Left hindlimb (tissue), 1 donor: ENCODE measurements at places on chromosomes 11 and 22.

DNA sequence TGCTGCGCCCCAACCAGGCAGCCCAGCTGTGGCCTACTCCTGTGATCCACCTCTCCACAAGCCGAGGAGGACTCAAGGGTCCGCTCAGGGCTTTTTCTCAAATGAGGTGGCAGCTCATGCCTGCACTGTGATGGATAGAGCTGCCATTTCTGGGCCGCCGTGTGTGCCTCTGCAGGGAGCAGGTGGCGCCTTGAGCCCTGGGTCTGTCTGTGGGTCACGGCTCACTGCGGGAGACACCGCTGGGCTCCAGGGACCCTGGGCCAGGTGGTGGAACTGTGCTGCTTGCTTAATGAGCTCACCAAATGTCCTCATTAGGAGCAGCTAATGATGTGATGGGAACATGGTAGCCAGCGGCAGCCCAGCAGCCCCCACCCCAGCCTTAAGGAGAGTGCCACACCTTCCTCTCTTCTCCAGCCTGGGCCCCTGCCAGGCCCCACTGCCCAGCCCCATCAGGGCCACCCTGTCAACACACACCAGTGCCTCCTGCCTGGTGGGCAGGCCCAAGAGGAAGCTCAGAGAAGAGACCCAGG lies 50.8 kb downstream of the DHCR7 start:
- no peak for DNase-seq

GRCh38 chr11:567629-568292 lies 7.0 kb downstream of the RASSF7 start:
- peak; percentile 53 for DNase-seq

- no peak for DNase-seq
Observed at GRCh38 chr22:20852076-20852475, 6.5 kb downstream of the PI4KA start.

- peak; percentile 27 for DNase-seq
Observed at GRCh38 chr11:284105-285020, 4.6 kb upstream of the PGGHG start.

- DNase-seq = no peak
Observed at GRCh38 chr11:69947059-69947792, 128.0 kb upstream of the FGF3 start.

DNA sequence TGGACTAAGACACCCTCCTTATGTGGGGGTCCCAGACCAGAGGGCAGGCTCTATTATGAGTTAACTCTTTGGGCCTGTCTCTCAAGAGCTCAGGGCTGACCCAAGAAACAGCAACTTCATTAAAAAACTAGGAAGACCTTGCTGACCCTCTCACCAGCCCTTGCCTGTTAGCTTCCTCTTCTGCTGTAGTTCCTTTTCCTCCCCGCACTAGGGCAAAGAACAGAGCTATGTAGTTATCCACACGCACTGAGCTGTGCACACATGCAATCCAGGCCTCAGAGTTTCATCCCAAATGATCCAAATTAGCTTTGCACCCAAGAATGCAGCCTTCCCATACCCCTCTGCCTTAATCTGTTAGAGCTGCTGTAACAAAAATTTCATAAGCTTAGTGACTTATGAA lies 539.6 kb upstream of the CADM1 start:
- DNase-seq = no peak

DNA sequence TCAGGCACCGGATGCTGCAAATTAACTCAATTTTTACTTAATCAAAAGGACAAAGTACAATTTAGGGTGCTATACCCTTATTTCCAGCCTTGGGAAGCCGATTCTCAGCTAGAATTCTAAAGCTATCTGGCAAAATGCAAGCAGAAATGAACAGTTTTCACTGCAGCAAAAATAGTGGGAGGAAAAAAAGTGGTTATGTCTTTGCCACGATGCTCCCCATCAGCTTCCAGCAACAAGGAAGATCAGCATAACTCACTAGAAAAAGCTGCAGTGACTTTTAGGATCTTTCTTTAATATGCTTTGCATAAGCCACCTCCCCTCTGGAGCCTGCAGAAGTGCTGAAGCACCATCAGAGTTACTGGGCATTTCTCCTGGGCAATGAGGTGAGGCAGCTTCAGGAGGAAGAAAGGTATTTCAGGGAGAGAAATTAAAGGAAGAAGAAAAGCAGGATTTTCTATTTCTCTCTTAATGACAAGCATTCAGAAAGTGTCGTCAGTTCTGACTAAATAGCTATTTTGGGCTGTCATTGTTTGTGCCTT lies 702.9 kb downstream of the DLG2 start:
- DNase-seq = no peak

GRCh38 chr11:119584193-119585042 lies 144.6 kb downstream of the NECTIN1 start:
- DNase-seq = peak; percentile 65

- DNase-seq = no peak
Observed at GRCh38 chr11:22190827-22191463, 1.9 kb upstream of the ANO5 start.

DNA sequence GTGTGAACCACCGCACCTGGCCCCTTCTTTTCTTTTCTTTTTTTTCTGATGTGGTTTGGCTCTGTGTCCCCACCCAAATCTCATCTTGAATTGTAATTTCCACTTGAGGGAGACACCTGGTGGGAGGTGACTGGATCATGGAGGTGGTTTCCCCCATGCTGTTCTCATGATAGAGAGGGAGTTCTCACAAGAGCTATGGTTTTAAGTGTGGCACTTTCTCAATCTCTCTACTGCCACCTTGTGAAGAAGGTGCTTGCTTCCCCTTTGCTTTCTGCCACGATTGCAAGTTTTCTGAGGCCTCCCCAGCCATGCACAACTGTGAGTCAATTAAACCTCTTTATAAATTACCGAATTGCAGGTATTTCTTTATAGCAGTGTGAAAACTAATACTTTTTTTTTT lies 4.9 kb upstream of the TCN2 start:
- DNase-seq = no peak

- DNase-seq = no peak
Observed at GRCh38 chr11:125092669-125093068, 18.8 kb downstream of the TMEM218 start.

DNA sequence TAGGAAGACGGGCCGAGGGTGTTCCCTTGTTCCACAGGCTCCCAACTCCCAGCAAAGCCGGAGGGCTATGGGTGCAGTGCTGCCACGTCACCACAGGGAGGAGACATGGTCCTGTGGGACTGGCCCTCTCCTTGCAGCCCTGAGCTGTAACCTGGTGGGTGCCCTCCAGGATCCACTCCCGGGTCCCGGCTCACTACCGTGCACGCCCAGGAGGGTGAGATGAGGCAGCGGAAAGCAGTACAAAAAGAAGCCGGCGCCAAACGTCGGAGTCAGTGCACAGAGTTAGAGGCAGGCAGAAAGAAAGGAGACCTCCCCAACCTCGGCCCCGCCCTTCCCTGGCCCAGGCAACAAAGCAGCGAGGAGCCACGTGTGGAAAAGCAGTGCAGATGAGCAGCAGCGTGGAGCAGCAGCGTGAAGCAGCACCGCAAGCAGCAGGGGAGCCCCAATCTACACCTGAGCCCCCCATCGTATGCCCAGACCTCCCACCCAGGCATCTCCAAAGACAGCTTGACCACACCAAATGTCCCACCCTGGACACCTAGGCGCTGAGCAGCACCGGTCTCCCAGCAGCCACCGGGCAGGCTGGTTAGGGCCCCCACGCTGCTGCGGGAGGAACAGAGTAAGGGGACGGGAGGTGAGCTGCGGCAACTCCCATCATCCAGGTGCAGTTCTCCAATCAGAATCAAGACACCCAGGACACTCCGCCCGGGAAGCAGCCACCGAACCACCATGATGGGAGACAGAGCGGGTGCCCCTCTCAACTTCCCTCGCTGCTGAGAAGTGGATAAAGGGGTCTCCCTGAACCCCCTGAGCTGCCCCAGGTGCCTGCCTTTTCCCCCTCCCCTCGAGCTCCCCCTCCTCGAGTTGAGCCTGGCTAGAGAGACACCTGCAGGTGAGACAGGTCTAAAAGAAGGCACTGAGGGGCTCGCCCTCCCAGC lies 28.8 kb downstream of the IGSF9B start:
- DNase-seq = no peak

DNA sequence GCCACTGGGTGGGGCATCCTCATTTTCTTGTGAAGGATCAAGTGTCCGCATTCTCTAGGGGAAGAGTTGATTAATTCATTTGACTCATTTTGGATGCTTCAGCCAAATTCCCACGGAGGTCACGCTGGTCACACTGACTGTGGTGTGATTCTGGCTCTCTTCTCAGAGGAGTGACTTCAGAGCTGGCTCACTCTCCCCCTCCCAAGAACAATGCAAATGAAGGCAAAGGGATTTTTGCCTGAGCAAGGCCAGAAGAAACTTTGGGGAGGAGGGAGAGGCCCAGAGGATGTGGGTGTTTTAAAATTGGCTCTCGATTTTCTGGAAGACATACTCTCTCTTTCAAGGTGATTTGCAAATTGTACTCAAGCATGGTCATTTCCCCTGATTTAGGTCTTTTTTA lies 51.1 kb upstream of the LMO2 start:
- no peak for DNase-seq

DNA sequence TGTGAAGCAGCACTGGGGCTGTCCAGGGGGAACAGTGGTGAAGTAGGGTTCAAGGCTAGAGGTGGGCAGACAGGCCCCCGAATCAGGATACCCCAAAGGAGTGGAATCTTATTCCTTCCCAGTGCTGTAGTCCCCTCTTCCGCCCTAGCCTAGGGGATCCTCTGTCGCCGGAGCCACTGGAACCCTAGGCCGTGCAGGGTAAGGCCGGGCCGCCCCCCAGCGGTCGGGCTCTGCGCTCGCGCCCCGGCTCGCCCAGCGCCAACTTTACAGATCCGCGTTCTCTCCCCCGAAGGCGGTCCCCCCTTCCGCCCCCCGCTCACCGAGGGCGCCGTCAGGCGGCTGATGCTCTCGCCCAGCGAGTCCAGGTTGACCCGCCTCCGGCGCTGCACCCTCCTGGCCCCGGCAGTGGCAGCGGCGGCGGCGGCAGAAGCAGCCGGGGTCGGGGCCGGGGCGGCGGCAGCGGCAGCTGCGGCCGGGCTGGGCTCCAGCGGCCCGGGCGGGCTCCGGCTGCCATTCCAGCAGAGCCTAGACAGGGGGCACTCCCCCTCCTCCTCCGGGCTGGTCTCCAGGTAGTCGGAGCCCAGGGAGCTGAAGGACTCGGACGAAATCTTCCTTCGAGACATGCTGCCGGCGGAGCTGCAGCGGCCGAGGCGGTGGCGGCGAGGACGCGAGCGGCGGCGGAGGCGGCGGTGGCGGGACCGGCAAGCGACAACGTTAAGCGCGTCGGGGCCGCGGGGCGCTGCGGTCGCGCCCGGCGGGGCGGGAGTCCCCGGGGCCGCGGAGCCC lies 650 bp downstream of the GUCY1A2 start:
- peak; percentile 75 for DNase-seq

DNA sequence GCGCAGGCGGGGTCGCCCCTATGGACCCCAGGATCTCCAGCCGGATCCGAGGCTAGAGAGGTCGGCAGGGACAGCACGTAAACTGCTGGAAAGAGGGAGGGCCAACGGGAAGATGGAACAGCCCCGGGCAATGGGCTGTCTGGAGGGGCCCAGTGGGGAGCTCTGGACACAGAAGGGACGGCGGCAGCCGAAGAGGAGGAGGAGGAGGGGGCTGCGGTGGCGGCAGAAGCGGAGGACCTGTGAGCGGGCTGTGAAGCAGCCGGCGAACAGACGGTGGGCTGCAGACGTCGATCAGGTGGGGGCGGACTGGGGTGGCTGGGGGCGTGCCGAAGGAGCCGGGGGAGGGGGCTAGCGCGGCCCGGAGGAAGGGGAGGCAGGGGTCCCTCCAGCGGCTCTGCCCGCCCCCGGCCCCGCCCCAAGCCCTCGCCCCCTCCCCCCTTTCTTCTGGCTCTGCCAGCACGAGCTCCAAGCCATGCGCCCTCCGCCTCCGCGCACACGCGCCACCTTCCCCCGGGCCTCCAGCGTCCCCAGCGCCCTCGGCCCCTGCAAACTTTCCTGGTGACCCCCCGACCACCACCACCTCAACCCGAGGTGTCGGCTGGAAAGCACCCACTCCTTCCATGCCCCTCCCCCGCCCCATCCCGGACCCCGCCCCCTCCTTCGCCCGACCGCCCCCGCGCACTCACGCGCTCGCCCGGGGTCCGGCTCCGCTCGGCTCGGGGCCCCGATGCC lies 432 bp downstream of the TNKS1BP1 start:
- DNase-seq = peak; percentile 88

GRCh38 chr11:84261707-84262106 lies 975.5 kb upstream of the CCDC90B start:
- no peak for DNase-seq

DNA sequence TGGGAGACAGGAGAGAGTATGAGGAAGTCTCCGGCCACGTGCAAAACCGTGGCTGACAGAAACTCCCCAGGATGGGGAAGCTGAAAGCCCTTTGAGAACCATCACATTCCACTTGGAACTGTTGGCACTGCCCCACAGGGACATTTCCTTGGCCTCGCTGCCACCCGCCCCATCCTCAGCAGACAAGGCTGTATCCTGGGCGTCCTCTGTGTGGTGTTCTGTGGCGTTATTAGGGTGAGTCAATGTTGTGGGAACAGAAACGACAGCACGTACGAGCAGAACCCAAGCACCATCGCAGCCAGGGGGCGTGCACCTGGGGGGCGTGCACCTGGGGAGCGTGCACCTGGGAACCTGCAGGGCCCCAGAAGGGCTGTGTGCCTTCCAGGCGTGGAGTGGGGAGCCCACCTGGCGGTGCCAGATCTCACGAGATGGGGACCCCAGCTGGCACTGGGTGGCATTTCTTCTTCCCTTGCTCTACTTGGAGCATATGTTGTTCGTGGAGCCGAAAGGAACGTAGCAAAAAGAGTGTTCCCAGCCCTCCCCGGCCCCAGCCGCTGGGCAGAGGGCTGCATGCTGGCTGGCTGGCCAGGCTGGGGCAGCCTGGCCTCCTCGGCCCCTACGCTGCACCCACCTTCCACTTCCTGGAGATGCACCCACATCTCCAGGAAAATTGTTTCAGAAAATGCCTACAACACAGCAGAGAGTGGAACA lies 35.4 kb downstream of the NFAM1 start:
- DNase-seq = no peak
